ENCODE measurements at places on chromosomes 7 and 10.

DNA sequence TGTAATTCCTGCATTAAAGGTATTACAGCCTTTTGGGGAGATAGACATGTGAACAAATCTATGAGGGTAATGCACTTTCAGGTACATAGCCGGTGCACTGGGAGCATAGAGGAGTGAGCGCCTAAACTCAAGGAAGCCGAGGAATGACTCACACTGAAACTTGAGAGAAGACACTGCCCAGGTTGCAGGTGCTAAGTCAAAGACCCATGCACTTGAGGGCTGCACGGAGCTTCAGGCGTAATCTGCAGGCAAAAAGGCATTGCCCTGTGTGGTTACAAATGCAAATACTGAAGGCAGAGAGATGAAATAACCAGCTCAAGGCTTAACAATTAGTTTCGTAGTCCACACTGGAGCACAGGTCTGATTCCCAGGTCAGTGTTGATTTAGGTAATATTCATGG is 51.0 kb upstream of the OSBPL3 start:
- DNase-seq = no peak
- no peaks in the 10 kb centered on the region for H3K4me1 ChIP-seq
- no peaks in the 10 kb centered on the region for H3K36me3 ChIP-seq

- H3K4me1 ChIP-seq = no peaks in the 10 kb centered on the region
- DNase-seq = no peak
- no peaks in the 10 kb centered on the region for H3K36me3 ChIP-seq
- H3K27me3 ChIP-seq = no peaks in the 10 kb centered on the region
- no peak overlapping the region for H3K4me3 ChIP-seq
Observed at GRCh38 chr10:60175441-60175971, 214.2 kb downstream of the ANK3 start.

- peaks cover 74% of the 10 kb centered on the region for H3K27me3 ChIP-seq
- no peak overlapping the region for H3K27ac ChIP-seq
- H3K36me3 ChIP-seq = no peaks in the 10 kb centered on the region
Observed at GRCh38 chr7:50397971-50398324, 52.2 kb downstream of the FIGNL1 start.

GRCh38 chr10:48243487-48243886 is 31.0 kb downstream of the FRMPD2 start:
- no peak overlapping the region for H3K4me3 ChIP-seq
- H3K36me3 ChIP-seq = no peaks in the 10 kb centered on the region
- no peaks in the 10 kb centered on the region for H3K27me3 ChIP-seq

GRCh38 chr7:77887567-77887966 is 89.0 kb downstream of the PHTF2 start:
- H3K4me3 ChIP-seq = no peak overlapping the region
- H3K27ac ChIP-seq = no peak overlapping the region
- no peaks in the 10 kb centered on the region for H3K27me3 ChIP-seq
- no peak for DNase-seq
- no peaks in the 10 kb centered on the region for H3K36me3 ChIP-seq

DNA sequence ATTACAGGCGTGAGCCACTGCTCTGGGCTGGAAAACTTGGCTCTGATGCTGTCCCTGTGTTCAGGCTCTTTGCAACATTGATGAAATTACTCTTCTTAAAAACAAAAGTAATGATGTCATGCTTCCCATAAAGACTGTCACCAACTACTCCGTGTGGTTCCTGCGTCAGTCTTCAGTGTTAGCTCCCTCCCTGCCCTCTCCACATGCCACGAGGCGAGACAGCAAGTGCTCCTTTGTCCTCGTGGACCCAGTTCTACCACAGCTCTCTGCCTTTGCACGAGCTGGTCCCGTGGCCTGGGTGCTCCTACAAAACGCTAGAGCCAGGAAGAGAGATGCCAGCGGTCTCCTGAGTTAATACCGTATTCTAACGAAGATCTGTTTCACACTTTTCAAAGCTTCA is 194.5 kb downstream of the SDK1 start:
- H3K27me3 ChIP-seq = no peaks in the 10 kb centered on the region
- peaks cover 11% of the 10 kb centered on the region for H3K4me1 ChIP-seq
- DNase-seq = no peak

GRCh38 chr10:73905256-73906020 is 5.5 kb upstream of the PLAU start:
- H3K4me3 ChIP-seq = no peak overlapping the region
- DNase-seq = no peak

DNA sequence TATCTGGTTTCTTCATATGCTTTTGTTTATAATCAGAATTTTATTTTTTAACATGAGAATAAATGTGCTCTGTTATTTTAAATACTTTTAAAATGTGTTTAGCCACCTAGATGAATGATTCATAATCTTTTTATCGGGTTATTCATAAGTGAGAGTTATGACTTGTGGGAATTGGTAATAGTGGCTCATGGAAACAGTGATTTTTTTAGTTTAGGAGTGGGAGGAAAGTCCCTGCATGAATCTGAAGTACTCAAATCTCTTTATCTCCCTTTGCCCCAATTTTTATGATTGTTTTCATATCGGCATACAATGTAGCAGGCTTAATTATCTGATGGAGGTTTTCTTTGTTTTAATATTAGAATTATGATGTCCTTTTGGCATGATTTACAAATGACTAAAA is 42.9 kb downstream of the TAX1BP1 start:
- no peaks in the 10 kb centered on the region for H3K36me3 ChIP-seq
- no peak overlapping the region for H3K27ac ChIP-seq
- no peaks in the 10 kb centered on the region for H3K27me3 ChIP-seq
- DNase-seq = no peak
- no peaks in the 10 kb centered on the region for H3K4me1 ChIP-seq

DNA sequence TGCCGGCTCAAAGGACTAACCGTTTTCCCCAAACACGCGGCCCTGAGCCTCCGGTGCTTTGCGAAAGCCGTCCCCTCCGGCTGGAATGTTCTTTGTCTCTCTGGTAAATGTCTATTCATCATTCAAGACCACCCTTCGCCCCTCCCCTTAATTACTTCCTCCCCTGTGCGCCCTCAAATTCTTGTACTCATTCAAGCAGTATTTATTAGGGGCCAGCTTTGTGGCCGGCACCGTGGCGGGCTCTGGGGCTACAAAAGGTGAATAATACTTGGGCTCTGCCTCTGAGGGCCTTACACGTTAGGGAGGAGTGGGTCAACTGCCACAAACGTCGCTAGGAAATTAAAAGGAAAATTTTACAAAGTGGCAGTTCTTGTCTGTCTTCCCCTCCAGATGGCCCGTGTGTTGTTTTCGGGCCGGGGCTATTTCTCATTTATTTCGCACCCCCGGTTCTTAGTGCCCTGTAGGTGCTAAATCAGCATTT is 1.5 kb upstream of the MEST start:
- H3K27me3 ChIP-seq = no peaks in the 10 kb centered on the region
- peaks cover 3% of the 10 kb centered on the region for H3K4me1 ChIP-seq
- DNase-seq = no peak
- no peak overlapping the region for H3K27ac ChIP-seq

DNA sequence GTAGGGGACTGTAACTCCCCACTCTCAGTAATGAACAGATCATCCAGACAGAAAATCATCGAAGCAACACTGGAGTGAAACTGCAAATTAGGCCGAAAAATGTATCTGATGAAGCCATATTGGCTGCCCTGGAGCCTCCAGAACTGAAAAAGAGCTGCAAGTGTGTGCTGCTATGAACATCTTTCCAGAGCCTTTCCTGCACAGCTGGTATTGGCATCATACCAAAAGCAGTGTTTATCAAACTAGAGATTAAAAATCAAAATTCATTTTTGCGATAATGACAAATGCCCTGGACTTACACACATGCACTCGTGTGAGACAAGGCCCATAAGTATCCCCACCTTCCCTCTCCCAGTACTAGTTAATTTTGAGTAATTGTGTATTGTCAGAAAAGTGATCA is 6.8 kb upstream of the CLDN12 start:
- no peaks in the 10 kb centered on the region for H3K36me3 ChIP-seq
- H3K27me3 ChIP-seq = no peaks in the 10 kb centered on the region
- no peak overlapping the region for H3K4me3 ChIP-seq
- H3K4me1 ChIP-seq = peaks cover 9% of the 10 kb centered on the region
- no peak overlapping the region for H3K27ac ChIP-seq

- H3K4me3 ChIP-seq = no peak overlapping the region
- H3K4me1 ChIP-seq = no peaks in the 10 kb centered on the region
- no peaks in the 10 kb centered on the region for H3K36me3 ChIP-seq
- DNase-seq = no peak
- no peaks in the 10 kb centered on the region for H3K27me3 ChIP-seq
Observed at GRCh38 chr10:31401287-31401686, 82.3 kb downstream of the ZEB1 start.

GRCh38 chr7:123573341-123573740 is 15.7 kb upstream of the NDUFA5 start:
- H3K4me3 ChIP-seq = no peak overlapping the region
- H3K27ac ChIP-seq = no peak overlapping the region
- no peaks in the 10 kb centered on the region for H3K27me3 ChIP-seq

- H3K36me3 ChIP-seq = peaks cover 17% of the 10 kb centered on the region
- H3K27ac ChIP-seq = no peak overlapping the region
- H3K4me1 ChIP-seq = no peaks in the 10 kb centered on the region
- no peak overlapping the region for H3K4me3 ChIP-seq
- DNase-seq = no peak
Observed at GRCh38 chr7:30493228-30493627, 11.4 kb downstream of the GGCT start.

DNA sequence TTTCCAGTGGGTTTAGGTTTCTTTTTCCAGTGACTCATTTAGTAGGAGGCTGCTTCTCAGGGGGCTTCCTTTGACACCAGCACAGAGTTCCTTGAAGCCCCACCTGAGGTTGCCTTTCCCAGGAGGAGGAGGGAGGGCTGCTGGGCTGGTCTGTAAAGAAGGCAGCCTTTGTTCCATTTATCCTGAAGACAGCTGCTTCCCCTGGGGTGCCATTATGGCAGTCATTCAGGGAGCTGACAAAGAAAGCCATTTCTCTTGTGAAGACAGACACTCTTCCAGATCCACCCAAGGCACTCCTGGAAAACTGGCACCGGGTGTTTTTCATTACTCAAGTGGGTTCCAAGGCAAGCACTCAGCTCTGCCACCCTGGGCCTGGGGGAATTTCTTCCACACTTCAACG is 54.0 kb downstream of the MTURN start:
- no peak overlapping the region for H3K4me3 ChIP-seq
- DNase-seq = no peak
- no peaks in the 10 kb centered on the region for H3K4me1 ChIP-seq
- H3K36me3 ChIP-seq = no peaks in the 10 kb centered on the region
- H3K27me3 ChIP-seq = no peaks in the 10 kb centered on the region
- H3K27ac ChIP-seq = no peak overlapping the region

DNA sequence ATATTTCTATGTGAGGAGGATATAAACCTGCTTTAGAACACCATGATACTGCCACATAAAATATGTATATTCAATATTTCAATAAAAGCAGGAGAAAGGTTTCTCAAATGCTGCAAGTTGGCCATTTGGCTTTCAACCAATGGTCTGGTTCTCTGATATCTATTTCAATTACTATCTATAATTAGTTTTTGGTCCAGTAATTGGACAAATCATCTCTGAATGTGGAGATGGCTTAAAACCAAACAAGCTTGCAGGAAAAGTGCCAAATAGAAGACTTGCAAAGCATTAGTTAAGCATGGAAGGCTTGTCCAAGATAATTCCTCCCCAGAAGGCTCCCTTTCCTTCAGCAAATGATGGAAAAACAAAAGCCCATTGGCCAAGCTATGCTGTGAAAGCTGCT is 140.1 kb downstream of the CPEB3 start:
- no peaks in the 10 kb centered on the region for H3K4me1 ChIP-seq
- no peaks in the 10 kb centered on the region for H3K27me3 ChIP-seq
- no peaks in the 10 kb centered on the region for H3K36me3 ChIP-seq
- H3K27ac ChIP-seq = no peak overlapping the region
- H3K4me3 ChIP-seq = no peak overlapping the region

- H3K36me3 ChIP-seq = no peaks in the 10 kb centered on the region
- no peaks in the 10 kb centered on the region for H3K27me3 ChIP-seq
- no peak overlapping the region for H3K27ac ChIP-seq
- no peaks in the 10 kb centered on the region for H3K4me1 ChIP-seq
- DNase-seq = no peak
Observed at GRCh38 chr10:83332690-83333089, 806.6 kb upstream of the GHITM start.

DNA sequence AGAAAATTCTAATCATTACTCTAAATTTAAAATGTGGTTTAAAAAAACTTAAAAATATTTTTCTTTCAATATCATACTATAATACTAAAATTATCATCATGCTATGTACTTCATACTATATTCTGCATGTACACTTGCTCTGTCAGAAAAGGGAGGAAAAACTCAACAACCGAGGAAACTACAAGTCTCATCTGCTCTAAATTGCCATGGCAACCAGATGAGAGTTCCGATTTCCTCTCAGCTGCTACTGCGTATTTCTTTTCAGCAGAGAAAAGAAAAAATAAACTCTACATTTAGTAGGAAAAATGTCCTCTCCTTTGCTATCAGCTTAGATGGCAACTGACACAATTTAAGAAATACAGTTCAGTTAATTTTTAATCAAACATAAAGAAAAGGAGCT is 178.9 kb downstream of the SRPK2 start:
- no peak for DNase-seq
- H3K27me3 ChIP-seq = no peaks in the 10 kb centered on the region
- H3K4me1 ChIP-seq = peaks cover 3% of the 10 kb centered on the region
- H3K36me3 ChIP-seq = no peaks in the 10 kb centered on the region
- no peak overlapping the region for H3K4me3 ChIP-seq
- no peak overlapping the region for H3K27ac ChIP-seq

DNA sequence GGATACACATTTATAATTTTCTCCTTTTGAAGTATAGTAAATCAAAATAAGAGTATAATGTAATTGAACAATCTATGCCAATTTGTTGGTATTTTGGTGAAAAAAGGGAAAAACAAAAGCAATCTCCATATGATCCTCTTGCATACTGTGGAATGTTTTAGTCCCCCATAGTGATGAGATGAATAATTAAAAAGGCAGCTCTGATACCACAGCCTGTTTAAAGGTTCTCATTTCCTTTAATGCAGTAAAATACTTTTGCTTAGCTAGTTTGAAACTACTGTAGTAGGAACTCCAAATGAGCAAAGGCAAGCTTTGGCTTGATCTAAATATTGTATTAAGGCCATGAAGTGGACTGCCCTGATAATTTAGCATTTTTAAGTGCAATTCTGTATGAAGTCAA is 77.6 kb downstream of the VTI1A start:
- DNase-seq = peak; percentile 30
- H3K27me3 ChIP-seq = no peaks in the 10 kb centered on the region
- peaks cover 28% of the 10 kb centered on the region for H3K4me1 ChIP-seq
- no peak overlapping the region for H3K4me3 ChIP-seq

- H3K36me3 ChIP-seq = peaks cover 9% of the 10 kb centered on the region
- H3K4me3 ChIP-seq = no peak overlapping the region
- no peak overlapping the region for H3K27ac ChIP-seq
- H3K4me1 ChIP-seq = no peaks in the 10 kb centered on the region
- H3K27me3 ChIP-seq = no peaks in the 10 kb centered on the region
Observed at GRCh38 chr7:157238087-157238486, 98.7 kb upstream of the DNAJB6 start.

GRCh38 chr10:110241407-110241806 is 34.0 kb downstream of the MXI1 start:
- peaks cover 38% of the 10 kb centered on the region for H3K4me1 ChIP-seq
- no peak for DNase-seq
- no peaks in the 10 kb centered on the region for H3K36me3 ChIP-seq
- peak overlapping the region; percentile 3 for H3K27ac ChIP-seq
